A549 treated with RU486 at 1 μM for 4 hours (cell line): ENCODE measurements at places on chromosomes 4 and X. TPM values are rescaled to one million over a fixed set of nuclear protein-coding genes. Genes with fewer than 3 reads are reported as not detected.

SHOX gene
- total RNA-seq, result not detected in 5 replicates

SLC25A43 gene
- total RNA-seq, result 24.6 to 33.4 TPM (median 30.9 TPM) in 5 replicates

VCX3A gene
- total RNA-seq, result not detected in 5 replicates

GPR173 gene
- not detected in 5 replicates for total RNA-seq

MGST2 gene
- total RNA-seq, result 47.2 to 65.3 TPM (median 52.3 TPM) in 5 replicates

REELD1 gene
- total RNA-seq, result not detected in 5 replicates

RXFP1 gene
- not detected in 5 replicates for total RNA-seq

LGI2 gene
- total RNA-seq, result 0.09 to 0.38 TPM (median 0.25 TPM) in 5 replicates

TMEM129 gene
- 14.6 to 26.8 TPM (median 21.1 TPM) in 5 replicates for total RNA-seq

NDST4 gene
- total RNA-seq, result not detected in 5 replicates

CD38 gene
- total RNA-seq, result 7.6 to 14.1 TPM (median 10.1 TPM) in 5 replicates

PF4V1 gene
- total RNA-seq, result not detected in 5 replicates

HSFX2 gene
- total RNA-seq, result 0.13 to 0.55 TPM in 2 of 5 replicates, not detected in the others

TLR10 gene
- total RNA-seq, result 0.05 to 0.06 TPM (median 0.05 TPM) in 3 of 5 replicates, not detected in the others

RHOXF1 gene
- total RNA-seq, result not detected in 5 replicates

C4orf36 gene
- 0.99 to 2.5 TPM (median 1.6 TPM) in 5 replicates for total RNA-seq

TRMT2B gene
- total RNA-seq, result 12.9 to 15.5 TPM (median 15.0 TPM) in 5 replicates

CYBB gene
- 0.03 to 0.10 TPM in 2 of 5 replicates, not detected in the others for total RNA-seq

XK gene
- total RNA-seq, result 0.27 to 0.54 TPM (median 0.39 TPM) in 5 replicates

CXCL1 gene
- total RNA-seq, result 10.8 to 15.6 TPM (median 11.7 TPM) in 5 replicates

NHSL2 gene
- total RNA-seq, result 0.22 to 0.45 TPM (median 0.32 TPM) in 5 replicates

FAM90A26 gene
- total RNA-seq, result not detected in 5 replicates

ATP2B3 gene
- total RNA-seq, result 0.06 to 0.15 TPM (median 0.10 TPM) in 4 of 5 replicates, not detected in the other
